ENCODE measurements at places on chromosomes 3 and 15.

DNA sequence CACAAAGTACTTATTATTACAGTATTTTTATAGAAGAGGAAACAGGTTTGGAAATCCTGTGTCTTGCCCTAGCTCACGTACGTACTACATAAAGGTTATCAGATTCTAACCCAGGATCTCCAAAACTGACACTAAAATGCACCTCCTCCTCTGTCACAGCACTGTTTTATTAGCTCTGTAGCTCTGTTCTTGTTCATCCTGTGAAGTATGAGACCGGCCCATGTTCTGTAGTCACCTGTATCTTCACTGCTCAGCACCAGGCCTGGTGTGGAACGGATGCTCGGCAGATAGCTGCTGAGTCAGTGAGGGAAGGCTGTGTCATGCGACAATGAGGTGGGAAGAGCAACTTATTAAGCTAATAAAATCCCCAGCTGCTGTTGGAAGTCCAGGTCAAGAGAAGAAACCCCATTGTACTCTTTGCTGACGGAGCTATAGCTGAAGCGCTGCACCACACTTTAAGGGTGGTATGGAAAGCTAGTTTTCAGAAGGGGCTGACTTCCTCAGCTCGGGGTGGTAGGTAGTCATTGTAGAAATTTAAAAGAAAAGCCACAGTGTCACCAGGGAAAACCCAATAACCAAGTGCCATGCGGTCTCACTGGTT lies 22.8 kb downstream of the BCL2A1 start:
- no peak for DNase-seq

- no peak for DNase-seq
Observed at GRCh38 chr3:150975086-150975991, 2.8 kb upstream of the CLRN1 start.

DNA sequence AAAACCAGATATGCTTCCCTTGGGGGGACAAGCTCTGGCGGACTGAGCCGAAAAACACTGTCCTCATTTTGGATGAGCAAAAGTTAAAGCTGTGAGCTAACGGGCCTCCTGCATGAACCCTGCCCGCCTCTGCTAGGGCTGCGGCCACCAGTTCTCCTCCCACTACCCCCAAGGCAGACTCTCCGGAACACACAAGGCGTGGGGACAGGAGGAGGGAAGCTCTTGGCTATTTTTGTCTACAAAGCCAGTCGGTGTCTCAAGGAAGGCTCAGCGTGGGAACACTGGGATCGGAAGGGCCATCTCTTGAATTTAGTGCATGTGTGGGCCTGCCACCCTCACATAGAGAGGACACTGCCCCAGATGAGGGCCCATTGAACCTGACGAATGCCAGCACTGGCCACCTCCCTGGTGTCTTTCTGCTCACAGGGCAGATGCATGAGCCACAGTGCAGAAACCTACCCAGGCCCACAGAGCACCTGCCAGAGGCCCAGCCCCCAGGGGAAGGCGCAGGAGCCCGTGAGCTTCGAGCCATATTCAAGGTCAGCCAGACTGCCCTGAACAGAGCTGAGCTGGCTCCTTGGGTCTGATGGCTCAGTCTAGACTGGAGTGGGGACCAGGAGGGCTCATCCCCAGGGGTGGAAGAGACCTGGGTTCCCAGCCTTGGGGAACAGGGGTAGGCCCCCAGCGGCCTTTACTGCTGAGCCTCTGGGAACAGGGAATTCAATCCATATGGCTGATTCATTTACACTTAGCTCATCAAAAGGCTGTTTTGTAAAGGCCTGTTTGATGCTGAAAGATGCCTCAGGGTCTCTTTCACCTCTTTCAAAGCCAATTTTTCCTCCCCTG lies 38.3 kb downstream of the HCN4 start:
- DNase-seq: no peak

DNA sequence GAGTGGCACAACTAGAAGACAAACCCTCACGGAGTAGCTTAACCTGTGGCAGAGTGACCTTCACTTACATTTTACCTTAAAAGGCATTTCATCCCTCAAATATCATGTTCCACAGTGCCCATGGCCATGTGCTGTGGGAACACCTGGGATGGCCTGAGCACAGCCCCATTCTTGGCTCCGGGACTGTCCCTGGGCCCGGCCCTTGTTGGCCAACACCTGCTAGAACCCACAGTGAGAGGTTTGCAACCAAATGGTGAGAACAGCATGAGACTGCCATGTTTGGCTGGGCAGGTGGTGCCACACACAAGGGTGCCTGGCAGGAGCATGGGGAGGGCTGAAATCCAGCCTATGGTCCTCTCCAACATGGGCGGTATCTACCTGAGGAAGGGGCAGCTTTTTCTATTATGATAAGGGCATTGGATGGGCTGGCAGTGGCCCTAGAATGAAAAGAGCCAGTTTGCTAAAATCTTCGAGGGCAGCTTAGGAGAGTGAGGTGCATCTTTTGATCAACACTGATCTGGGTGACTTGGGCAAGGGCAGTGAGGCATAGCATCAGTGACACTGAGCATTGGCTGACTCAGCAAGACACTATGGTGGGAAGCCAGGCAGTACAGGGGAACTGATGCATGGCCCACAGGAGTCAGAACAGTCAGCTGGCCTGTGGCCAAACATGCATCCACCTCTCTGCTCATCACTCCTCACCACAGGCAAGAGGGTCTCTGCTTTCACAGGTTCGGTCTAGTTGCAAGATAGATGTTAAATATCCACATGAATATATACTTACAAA lies 53.9 kb downstream of the SYNM start:
- DNase-seq: no peak

DNA sequence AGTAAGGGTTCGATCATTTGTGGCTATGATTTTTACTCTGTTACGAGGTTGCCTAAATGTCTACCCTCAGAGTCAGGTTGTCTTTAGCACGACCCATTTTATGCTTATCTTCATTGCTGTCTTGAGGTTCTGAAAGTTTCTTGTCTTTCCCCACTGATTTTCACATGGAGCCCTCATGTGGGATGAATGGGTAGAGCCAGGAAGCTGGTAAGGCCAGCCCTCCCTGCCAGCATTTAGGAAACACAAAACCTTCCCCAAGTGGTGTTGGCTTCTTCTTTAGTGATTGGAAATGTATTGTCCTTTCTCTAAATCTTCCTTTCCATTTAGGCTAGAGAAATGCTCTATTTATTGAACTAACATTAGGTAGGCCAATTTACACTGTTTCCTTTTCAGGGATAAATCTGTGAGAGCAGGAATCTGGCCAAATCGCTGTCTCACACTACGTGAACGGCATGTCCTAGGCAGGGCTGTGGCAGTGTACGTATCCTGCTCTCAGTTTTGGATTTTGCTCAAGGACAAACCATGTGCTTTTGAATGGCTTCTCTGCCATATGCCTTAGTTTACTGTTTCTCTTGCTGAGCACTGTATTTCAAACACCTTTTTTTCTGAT lies 43.7 kb downstream of the MYZAP start:
- DNase-seq: no peak

DNA sequence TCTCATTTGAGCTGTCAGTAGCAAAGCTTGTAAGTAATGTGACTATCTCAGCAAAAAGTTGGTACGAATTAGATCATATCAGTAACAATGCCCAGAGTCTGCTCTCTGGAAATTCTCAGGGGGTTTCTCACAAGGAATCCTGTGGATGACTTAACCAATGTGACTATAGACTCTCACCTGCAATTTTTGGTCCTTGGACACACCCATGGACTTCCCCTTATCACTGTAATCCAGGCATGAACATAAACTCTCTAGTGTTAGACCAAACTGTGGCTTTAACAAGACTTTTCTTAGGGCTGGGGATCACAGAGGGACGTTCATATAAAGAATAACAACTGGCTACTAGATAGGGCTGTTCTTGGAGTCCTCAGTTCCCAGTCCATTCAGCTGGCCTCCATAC lies 3.9 kb upstream of the ZNF80 start:
- DNase-seq: no peak

Measured in activated T-helper 1 cell treated with Interleukin-2 at 50 U/mL for 16 hours (primary cell).